CD4-positive, alpha-beta memory T cell (primary cell): ENCODE measurements at places on chromosomes 13 and 19. TPM values are rescaled to one million over a fixed set of nuclear protein-coding genes. Genes with fewer than 3 reads are reported as not detected.

DNA sequence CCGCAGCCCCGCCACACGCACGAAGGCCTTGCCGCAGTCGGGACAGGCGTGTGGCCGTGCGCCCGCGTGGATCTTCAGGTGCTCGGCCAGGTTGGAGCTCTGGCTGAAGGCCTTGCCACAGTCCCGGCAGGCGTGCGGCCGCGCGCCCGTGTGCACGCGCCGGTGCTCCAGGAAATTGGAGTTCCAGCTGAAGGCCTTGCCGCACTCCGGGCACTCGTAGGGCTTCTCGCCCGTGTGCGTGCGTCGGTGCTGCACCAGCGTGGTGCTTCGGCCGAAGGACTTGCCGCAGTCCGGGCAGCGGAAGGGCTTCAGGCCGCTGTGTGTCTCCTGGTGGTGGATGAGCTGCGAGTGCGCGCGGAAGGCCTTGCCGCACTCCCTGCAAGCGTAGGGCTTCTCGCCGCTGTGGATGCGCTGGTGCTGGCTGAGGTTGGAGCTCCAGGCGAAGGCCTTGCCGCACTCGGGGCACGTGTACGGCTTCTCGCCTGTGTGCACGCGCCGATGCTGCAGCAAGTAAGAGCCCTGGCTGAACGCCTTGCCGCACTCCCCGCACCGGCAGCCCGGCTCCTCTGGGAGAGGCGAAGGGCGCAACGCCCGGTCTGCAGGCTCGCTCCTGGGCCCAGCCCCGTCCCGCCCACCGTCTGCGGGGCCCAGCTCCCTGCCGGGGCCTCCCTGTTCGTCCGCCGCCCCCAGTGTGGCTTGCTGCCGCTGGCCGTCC, 3.6 kb upstream of the A1BG start:
- no peak for DNase-seq

DNA sequence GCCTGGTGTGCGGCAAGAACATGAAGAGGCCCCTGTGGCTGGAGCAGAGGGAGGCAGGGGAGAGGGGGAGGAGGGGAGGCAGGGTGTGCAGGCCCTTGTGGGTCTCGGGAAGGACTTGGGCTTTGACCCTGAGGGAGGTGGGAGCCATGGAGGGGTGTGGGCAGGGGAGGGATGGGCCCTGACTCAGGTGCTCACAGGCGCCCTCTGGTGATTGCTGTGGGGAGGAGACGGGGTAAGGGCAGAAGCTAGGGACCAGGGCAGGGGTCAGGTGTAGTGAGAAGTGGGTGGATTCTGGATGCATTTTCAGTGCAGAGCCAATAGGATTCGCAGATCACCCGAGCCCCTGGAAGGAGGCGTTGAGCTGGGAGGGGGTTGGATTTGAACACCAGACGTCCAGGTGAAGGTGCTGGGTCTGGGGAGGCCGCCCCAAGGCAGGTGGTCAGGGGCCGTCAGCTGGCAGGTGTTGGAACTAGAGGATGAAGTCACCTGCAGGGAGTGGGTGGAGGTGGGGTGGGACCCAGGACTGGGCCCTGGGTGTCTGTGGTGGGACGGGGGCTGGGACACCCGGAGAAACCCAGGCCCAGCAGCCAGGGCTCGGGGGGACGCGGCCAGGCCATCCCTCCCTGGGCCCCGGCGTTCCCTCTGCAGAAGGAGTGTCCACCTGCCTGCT, 185.4 kb downstream of the KDM4B start:
- no peak for DNase-seq

The APC2 gene
- polyA plus RNA-seq = not detected

The ANKLE1 gene
- 0.41 TPM for polyA plus RNA-seq

DNA sequence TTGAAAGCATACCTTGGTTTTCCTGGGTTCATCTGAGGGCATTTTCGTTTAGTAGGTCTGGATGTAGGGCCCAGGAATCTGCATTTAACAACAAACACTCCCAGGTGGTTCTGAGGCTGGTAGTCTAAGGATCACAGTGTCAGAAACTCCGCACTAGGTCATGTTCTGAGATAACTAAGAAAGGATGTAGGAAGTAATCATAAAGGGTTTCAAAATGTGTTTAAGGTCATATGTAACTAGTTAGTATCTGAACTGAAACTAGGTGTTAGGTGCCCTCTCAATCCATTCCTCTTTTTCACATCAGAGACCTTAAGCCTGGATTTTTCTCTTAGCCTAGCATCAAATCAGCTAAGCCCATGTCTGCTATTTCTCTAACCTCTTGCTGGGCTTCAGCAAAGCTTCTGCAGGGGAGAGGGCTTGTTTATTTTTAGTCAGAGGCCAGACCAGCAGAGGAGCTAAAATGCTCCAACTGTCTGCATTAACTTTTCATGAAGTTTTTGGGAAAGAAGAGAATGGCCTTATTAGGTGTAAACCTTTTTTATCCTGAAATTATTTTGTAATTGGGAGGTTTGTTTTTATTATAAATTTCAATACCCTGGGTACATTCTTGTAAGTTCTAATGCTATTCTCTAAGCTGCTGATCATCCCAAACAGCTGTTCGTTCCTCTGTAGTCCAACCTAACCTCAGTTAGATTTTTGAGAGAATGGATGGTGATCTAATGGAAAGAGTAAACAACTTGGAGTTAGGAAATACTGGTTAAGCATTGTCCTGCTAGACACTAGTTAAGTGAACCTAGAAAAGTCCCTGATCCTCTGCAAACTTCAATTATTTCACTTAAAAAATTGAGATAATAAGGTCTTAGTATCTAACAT, 262.8 kb upstream of the RFC3 start:
- no peak for DNase-seq

DNA sequence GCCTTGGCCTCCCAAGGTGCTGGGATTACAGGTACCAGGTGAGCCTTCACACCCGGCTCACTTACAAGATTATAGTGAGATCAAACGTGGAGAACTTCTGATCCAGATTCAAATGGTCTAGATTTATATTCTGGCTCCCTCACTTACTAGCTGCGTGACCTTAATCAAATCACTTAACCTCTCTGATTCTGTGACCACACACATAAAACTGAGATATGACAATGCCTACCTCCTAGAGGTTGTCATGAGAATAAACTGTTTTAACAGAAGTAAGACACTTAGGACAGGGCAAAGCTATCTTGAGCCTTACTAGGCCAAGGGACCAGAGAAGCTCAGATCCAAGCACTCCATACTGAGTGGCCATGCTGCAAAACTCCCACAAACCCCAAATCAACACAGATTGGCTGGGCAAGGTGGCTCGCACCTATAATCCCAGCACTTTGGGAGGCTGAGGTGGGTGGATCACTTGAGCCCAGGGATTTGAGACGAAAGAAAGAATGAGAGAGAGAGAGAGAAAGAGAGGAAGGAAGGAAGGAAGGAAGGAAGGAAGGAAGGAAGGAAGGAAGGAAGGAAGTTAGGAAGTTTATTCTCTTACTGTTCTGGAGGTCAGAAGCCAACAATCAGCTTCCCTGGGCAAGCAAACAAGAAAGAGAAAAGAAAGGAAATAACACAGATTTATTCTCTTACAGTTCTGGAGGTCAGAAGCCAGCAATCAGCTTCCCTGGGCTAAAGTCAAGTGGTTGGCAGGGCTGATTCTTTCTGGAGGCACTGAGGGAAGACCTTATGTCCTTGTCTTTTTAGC, 46.1 kb upstream of the MAP3K10 start:
- DNase-seq = no peak

GRCh38 chr19:14116525-14116917, 1.0 kb downstream of the PRKACA start:
- DNase-seq = no peak

DNA sequence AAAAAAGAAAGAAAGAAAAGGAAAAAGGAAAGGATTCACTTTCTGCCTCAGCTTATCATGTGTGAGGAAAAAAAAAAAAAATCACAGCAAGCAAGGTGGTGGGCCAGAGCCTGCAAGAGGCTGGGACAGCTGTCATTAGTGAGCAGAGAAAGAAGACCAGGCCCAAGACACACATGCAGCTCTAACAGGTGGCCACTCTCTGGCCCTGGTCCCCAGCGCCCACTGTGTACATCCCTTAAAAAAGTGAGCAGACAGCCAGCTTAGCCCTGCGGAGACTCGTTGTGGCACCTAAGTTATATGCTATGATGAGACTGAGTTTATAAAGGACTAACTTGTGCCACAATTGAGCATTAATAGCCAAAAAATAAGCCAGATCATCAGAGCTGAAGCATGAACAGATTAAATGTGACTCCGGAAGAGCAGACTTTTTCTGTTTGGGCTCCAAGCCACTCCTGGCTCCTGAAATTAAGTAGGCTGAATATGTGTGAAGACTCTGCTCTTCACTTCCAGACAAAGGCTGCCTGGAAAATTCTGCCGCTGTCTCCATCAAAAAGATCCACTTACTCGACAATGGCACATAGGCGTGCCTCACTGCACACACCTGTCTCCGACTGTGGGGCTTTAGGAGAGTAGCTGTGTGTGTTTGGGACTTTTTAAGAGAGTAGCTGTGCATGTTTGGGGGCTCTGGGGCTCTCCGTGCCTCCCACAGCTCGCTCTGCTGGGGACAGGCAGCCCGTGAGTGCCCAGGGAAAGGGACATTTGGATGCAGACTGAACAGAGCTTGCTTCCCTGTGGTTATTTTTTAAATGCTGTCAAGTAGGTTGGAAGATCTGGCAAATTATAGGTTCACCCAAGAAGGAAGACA, 55.0 kb downstream of the LATS2 start:
- no peak for DNase-seq

DNA sequence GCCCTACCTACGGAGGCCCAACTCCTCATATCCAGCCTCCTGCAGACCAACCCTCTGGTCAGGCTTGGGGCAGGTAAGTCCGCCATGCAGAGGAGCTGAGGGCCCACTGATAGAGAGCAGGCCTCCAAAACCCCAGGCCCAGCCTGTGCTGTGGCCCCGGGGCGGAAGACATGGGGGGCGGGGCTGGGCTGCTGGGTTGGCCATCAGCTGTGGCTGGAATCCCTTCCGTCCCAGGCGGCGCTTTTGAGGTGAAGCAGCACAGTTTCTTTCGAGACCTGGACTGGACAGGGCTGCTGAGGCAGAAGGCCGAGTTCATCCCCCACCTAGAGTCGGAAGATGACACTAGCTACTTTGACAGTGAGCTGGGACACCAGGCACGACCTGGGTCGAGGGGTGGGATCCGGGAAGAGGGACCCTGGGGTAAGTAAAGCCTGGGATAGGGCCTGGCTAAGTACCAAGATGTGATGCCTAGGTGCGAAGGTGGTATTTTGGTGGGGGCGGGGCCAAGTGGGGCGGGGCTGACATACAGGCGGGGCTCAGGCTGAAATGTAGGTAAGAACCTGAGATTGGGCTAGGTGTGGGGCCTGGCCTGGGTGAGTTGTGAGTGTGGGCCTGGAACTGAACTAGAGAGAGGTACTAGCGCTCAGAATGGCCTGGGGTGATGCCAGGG, 15.4 kb downstream of the DNASE2 start:
- no peak for DNase-seq

DNA sequence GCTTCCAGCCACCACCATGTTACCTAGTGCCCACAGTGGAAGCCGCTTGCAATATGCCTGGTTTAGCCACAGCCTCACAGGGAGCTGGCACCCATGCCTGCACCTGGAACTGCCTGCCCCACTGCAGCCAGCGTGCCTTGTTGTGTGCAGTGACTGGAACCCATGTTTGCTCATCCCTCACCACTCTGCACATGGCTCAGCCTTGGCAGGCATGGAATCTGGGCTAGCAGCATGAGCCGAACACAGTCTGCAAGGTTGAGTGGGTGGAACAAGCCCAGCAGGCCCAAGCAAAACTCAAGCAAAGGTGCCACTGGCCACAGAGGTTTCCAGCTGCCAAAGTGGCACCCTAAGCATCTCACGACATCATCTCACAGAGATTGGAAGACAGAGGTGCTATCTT, 269.5 kb downstream of the PCDH20 start:
- no peak for DNase-seq

- no peak for DNase-seq
Measured at GRCh38 chr19:4365791-4366665, 22.7 kb downstream of the MPND start.

GRCh38 chr13:43797159-43797558, 10.4 kb upstream of the ENOX1 start:
- DNase-seq = no peak

GRCh38 chr13:96089749-96090239, at the start of gene HS6ST3:
HS6ST3 (plus strand) TSS chr13:96090107.
- no peak for DNase-seq

The URAD gene
- not detected for polyA plus RNA-seq

The ADGRE3 gene
- not detected for polyA plus RNA-seq

The ZNF296 gene
- polyA plus RNA-seq = 0.98 TPM
